ENCODE measurements at places on chromosomes 3 and 15.

DNA sequence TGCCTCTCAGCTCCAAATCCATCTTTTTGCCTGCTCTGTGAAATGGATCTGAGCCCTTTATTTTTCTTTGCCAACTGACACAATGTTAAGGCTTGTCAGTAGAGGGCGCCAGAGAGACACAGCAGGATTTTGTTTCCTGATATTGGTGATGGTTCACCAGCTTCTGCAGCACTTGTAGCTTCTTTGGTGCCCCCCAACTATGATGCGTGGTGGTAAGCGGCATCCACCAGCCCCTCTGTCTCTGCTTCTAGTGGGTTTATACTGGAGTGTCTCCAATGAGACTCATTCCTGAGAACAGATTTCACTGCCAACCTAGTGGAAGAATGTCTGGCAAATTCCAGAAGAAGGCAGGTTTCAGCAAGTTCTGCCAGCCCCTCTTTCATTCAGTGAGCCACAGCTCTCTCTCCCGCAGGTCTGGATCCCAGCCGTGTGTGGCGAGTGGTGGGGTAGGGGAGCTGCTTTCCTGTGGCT, 471.9 kb upstream of the FRG2C start:
- no peak for DNase-seq

DNA sequence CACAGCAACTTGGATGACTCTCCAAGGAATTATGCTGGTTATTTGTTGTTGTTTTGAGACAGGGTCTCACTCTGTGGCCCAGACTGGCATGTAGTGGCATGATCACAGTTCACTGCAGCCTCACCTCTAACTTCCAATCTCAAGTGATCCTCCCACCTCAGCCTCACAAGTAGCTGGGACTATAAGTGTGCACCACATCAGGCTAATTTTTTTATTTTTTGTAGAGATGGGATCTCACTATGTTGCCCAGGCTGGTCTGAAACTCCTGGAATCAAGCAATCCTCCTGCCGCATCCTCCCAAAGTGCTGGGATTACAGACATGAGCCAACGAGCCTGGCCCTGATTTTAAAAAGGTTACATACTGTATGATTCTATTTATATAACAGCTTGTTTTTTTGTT, 63.0 kb downstream of the RBPMS2 start:
- no peak for DNase-seq

DNA sequence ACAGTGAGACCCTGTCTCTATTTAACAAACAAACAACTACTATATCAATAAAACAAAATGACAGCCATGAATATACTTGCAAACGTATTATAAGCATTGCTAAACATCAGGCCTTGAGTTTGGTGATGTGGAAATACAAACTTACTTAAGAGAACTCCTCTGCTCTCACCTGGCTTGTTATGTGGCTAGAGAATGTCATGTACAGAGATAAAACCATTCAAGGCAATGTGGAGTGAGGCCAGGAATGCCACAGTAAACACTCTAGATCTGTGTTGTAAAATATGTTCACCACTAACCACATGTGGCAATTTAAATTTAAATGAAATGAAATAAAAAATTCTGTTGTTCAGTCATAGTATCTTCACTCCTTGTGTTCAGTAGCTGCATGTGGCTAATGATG, 22.7 kb upstream of the RARB start:
- no peak for DNase-seq

- peak; percentile 24 for DNase-seq
These were observed 1.4 kb upstream of the STRA6 start for GRCh38 chr15:74203914-74204431.

DNA sequence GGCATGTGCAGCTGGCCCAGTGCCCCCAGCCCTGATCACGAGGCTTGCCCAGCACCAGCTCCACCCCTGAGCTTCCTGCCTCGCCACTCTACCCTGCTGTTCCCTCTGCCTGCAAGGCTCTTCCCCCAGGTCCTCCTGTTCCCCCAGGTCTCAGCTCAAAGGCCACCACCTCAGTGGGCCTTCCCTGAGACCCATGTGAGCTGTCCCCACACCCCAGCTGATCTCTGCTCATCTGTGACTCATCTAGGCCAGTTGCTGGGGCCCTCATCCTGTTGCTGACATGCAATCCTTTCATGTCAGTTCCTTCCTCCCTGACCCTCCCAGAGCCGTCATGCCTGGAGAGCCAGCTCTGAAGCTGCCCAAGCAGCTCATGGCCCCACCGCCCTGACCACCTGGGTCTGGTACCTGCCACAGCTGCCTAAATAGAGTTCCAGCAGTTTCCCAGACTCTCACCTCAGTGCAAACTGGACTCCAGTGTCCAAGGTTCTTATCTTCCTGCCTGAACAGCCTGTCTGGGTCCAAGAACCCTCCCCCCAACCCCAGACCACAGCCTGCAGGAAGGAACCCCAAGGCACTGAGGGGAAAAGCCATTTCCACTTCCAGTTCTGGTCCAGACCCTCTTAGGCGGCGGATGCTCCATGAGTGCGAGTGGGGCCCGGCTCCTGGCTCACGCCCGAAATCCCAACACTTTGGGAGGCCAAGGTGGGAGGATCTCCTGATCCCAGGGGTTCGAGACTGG, 116.6 kb upstream of the IQSEC1 start:
- no peak for DNase-seq

GRCh38 chr3:171825222-171825828, 15.0 kb upstream of the PLD1 start:
- DNase-seq = no peak

GRCh38 chr15:57306944-57307411, 69.3 kb upstream of the CGNL1 start:
- DNase-seq = no peak

DNA sequence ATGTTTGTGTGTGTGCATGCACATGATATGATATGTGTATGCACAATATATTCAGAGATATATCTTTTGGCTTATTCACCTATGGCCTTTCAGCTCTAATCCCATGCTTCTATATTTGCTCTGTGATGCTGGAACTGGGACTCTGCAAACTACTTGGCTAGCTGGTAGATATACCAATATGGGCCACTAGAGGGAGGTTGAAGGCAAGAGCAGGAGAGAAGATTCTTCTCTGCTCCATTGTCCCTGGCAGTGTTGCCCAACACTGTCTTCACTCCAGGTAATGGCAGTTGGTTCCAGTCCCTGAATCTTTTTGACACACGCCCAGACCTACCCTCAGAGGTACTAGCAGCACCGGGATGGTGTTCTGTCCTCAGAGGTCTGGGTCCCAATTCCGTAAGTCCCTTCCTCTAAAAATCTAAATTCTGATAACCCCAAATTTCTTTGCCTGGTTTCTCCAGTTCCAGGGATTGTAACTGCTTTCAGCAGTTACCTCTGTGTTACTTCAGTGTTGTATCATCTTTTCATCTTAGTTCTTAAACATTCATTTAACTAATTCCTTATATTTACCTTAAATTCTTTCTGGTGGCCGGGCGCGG, 44.7 kb downstream of the GTPBP8 start:
- DNase-seq = no peak

DNA sequence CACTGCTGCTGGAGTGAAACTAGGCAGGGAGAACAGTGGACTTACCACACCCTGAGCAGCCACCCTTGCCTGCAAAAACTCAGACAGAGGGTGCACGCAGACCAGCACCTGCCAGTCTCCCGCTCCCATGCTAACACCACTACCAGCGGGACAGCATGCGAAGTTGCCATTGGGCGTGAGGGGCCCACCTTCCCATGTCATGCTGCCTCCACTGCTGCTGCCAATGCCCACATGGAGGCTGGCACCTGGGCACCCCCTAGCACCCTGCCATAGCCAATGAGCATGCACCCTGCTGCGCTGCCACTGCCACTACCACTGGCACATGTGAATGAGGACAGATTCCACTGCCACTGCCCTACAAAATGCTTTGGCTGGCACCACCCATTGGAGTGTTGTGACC, 19.7 kb upstream of the MINAR1 start:
- no peak for DNase-seq

DNA sequence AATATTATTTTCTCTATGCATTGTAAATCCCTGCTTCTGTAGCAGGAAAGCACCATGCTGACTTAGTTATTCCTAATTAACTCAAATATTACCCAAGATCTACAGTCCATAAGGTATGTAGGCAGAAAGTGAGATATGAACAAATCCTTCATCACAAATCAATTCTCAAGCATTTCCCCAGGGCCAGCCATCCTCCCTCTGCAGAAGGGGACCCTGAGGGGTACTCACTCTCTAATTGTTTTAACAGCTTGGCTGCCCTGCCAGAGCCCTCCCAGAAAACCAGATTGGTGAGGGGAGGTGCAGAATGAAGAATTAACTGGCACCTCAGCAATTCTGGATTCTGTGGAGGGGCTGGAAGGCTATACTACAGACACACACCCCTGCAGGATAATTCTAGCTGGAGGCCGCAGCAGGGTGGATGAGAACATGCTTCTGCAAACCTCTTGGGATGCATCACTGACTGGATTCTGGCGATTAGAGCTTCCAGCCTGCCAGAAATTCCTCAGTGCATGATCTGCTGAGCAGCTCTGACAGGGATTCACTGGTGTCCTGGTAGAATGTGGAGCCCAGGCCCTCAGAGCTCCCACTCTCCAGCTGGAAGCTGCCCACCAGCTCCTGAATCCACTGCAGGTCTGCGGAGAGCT, 88.6 kb upstream of the HERC1 start:
- DNase-seq = no peak

GRCh38 chr15:99282586-99282985, 31.3 kb downstream of the LRRC28 start:
- no peak for DNase-seq

GRCh38 chr3:35968043-35968622, 328.8 kb downstream of the ARPP21 start:
- no peak for DNase-seq

GRCh38 chr15:29778382-29778781, 43.9 kb downstream of the TJP1 start:
- no peak for DNase-seq

Measured in heart right ventricle (tissue), 16 donors.